Skeletal muscle tissue (tissue), 5 donors: ENCODE measurements at places on chromosomes 16 and 17. TPM values are rescaled to one million over a fixed set of nuclear protein-coding genes. Genes with fewer than 3 reads are reported as not detected.

The SMIM22 gene
- not detected for total RNA-seq

The ZNF263 gene
- total RNA-seq: 30.8 TPM

The RAB26 gene
- not detected for total RNA-seq

The HSPB9 gene
- total RNA-seq: not detected

The ABCA6 gene
- 31.8 TPM for total RNA-seq

The ST6GALNAC2 gene
- total RNA-seq: 2.6 TPM

The TMED6 gene
- not detected for total RNA-seq

The NOTUM gene
- total RNA-seq: 0.52 TPM
